ENCODE measurements at places on chromosomes 6 and 20.

DNA sequence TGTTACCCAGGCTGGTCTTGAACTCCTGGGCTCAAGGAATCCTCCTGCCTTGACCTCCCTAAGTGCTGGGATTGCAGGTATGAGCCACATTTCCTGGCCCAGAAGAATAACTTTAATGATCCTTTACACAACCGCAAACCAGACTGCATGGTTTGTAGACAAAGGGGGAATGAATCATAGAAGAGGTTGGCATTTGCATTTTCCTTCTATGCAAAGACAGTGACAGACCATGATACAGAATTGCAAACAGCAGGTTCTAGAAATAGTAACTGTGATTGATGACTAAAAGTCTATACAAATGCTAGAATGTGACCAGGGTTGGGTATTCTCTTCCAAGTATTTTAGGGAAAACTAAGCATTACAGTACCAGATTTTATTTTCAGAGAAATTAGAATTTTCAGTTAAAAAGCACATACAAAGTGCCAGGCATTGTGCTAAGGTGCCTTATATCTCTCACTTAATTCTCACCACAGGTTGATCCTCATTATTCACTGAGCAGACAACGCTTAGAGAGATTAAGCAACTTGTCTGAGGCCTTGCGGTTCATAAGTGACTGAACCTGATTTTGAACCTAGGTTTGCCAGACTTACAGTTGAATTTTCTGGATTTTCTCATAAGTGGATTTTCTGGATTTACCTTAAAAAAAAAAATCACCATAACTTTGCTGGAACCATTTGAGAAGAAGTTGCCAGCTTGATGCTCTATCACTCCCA, 146.6 kb downstream of the ZFAND3 start:
- no peak for DNase-seq

DNA sequence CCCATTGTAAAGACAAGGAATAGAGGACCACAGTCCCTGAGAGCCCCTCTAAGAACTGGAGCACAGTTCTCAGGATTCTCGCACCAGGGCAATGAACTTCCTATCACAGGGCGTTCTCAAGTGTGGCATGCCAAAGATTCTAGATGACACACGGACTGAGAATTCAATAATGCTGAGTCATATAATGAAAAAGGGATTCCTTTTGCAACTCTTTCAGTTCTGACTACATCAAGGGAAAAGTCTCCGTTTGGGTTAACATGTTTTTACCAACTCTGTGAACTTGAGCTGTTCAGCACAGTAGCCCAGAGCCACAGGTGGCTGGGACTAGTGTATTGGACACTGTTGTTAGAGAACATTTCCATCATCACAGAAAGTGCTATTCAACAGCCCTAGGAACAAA, 3.4 kb downstream of the MED20 start:
- DNase-seq, result no peak

DNA sequence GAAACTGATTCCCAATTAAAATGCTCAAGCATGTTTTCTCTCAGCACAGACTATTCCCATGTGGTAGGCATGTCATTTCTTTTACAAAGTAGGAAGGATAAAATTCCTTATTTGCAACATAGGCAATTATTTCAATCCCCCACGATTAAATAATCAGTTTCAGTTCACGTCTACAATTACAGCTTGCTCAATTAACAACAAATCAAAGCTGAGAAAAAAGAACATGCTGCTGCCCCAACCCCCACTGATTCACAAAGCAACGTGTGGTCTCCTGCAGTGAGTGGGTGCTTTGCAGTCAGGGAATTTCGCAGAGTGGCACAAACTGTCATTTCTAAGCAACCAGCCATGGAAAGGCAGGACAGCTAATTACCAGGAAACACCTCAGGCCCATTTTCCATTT, 17.0 kb downstream of the RNASET2 start:
- no peak for DNase-seq

GRCh38 chr6:39102071-39102820, 12.7 kb downstream of the SAYSD1 start:
- DNase-seq, result no peak

DNA sequence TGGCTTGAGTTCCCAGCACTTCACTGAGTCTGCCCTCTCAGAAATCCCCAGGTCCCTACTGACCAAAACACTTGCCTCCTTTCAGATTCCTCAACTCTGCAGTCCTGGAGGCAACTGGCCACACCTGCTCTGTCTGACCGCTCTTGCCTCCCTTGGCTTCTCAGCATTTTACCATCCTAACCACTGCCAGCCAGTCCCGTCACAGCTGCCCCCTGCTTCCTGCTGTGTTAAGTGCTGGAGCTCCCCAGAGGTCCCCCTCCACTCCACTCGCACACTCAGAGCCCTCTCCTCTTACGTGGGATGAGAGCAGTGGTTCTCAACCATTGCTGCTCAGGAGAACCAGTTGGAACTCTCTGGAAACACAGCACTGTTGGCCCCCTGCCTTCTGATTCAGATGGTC, 20.5 kb downstream of the ADAT2 start:
- no peak for DNase-seq

- DNase-seq, result no peak
Observed at GRCh38 chr6:126976253-126976797, 142.1 kb upstream of the RSPO3 start.

- peak; percentile 59 for DNase-seq
Observed at GRCh38 chr20:13995841-13996240, 525 bp downstream of the MACROD2 start.

- DNase-seq, result no peak
Observed at GRCh38 chr20:38226553-38226952, 34.0 kb downstream of the KIAA1755 start.

- DNase-seq, result no peak
Observed at GRCh38 chr6:1657116-1657770, 47.5 kb downstream of the FOXC1 start.

- DNase-seq, result no peak
Observed at GRCh38 chr20:25860531-25861150, 164.0 kb upstream of the ZNF337 start.
